Activated CD8-positive, alpha-beta T cell treated with anti-CD3 and anti-CD28 coated beads for 36 hours (primary cell): ENCODE measurements at places on chromosomes 11 and 22.

- H3K4me1 ChIP-seq, result peaks cover 42% of the 10 kb centered on the region
- no peak for DNase-seq
- H3K27ac ChIP-seq, result no peak overlapping the region
- peaks cover 2% of the 10 kb centered on the region for H3K36me3 ChIP-seq
- peaks cover 56% of the 10 kb centered on the region for H3K27me3 ChIP-seq
Observed at GRCh38 chr11:34651551-34651950, 30.7 kb downstream of the EHF start.

- H3K27ac ChIP-seq, result peak overlapping the region; percentile 8
- peaks cover 58% of the 10 kb centered on the region for H3K36me3 ChIP-seq
- H3K27me3 ChIP-seq, result no peaks in the 10 kb centered on the region
Observed at GRCh38 chr11:126265811-126266210, 2.9 kb downstream of the SRPRA start.

GRCh38 chr22:26789951-26790350 lies 132.6 kb downstream of the MIAT start:
- peaks cover 17% of the 10 kb centered on the region for H3K4me1 ChIP-seq
- no peak for DNase-seq
- no peak overlapping the region for H3K27ac ChIP-seq
- peaks cover 29% of the 10 kb centered on the region for H3K36me3 ChIP-seq
- H3K4me3 ChIP-seq, result no peak overlapping the region

- DNase-seq, result peak; percentile 31
- H3K27ac ChIP-seq, result peak overlapping the region; percentile 43
- no peaks in the 10 kb centered on the region for H3K36me3 ChIP-seq
- peak overlapping the region; percentile 3 for H3K4me3 ChIP-seq
- no peaks in the 10 kb centered on the region for H3K27me3 ChIP-seq
- peaks cover 75% of the 10 kb centered on the region for H3K4me1 ChIP-seq
Observed at GRCh38 chr11:34235189-34235588, 122.6 kb downstream of the ABTB2 start.

DNA sequence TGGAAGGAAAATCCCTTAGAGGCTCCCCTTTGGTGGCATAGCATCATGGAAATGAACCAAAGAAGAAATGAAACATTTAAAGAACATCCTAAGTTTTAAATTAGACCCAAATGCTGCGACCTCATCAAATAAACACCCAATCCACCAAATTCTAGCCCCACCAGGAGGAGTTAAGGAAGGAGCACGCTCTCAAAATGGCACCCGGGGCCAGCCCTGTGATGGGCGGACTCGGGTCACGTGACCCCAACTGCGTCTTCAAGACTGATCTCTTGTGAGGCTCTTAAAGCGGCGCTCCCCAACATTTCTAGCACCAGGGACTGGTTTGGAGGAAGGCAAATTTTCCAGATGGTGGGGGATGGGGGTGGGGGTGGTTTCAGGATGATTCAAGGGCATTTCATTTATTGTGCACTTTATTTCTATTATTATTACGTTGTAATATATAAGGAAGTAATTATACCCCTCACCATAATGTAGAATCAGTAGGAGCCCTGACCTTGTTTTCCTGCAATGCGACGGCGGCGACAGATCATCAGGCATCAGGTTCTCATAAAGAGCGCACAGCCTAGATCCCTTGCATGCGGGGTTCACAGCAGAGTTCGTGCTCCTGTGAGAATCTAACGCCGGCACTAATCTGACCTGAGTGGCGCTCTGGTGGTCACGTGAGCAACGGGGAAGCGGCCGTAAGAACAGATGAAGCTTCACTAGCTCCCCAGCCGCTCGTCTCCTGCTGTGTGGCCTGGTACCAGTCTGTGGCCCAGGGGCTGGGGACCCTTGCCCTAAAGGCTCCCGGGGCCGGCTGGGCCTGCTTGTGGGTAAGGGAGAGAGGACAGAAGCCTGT lies 90.6 kb upstream of the SLC22A12 start:
- no peaks in the 10 kb centered on the region for H3K36me3 ChIP-seq
- H3K4me3 ChIP-seq, result no peak overlapping the region
- no peak overlapping the region for H3K27ac ChIP-seq
- DNase-seq, result no peak

DNA sequence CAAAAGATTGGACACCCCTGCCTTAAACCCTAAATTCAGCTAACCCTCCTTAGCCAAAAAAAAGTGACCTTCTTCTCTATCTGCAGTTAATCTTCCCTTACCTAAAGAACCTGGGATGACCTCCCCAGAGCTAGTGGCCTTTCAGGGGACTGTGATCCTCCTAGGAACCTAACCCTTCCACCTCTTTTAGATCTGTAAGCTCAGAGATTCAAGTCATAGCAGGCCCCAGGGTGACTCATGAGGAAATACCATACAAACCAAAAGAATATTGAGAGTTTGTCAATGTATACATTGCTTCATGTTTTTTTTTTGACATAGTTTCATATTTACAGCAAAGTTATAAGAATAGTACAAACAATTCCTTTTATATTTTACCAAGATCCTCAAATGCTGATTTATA lies 38.3 kb upstream of the CXCR5 start:
- peak overlapping the region; percentile 15 for H3K27ac ChIP-seq
- H3K27me3 ChIP-seq, result no peaks in the 10 kb centered on the region
- H3K36me3 ChIP-seq, result no peaks in the 10 kb centered on the region
- no peak overlapping the region for H3K4me3 ChIP-seq
- DNase-seq, result peak; percentile 52

GRCh38 chr22:47278655-47279054 lies 516.2 kb downstream of the TBC1D22A start:
- peaks cover 3% of the 10 kb centered on the region for H3K27me3 ChIP-seq
- H3K36me3 ChIP-seq, result no peaks in the 10 kb centered on the region
- H3K4me1 ChIP-seq, result no peaks in the 10 kb centered on the region

DNA sequence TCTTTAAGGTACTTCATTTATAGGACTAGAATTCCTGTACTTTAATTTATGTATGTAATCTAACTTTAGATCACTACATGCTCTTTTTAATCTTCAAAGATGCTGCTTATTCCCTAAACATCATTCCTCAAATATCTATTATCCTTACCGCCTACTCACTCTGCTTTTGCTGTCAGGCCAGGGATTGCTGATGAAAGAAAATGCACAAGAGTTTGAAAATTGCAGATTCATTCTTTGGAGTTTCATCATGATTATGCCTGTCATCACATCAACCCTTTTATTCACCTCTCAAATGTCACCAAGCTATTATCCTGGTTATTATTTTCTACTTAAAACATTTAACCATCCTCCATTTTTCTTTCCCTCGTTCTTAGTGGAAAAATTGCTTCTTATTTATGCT lies 802.7 kb downstream of the METTL15 start:
- no peaks in the 10 kb centered on the region for H3K36me3 ChIP-seq
- H3K27me3 ChIP-seq, result no peaks in the 10 kb centered on the region
- DNase-seq, result no peak
- no peaks in the 10 kb centered on the region for H3K4me1 ChIP-seq

DNA sequence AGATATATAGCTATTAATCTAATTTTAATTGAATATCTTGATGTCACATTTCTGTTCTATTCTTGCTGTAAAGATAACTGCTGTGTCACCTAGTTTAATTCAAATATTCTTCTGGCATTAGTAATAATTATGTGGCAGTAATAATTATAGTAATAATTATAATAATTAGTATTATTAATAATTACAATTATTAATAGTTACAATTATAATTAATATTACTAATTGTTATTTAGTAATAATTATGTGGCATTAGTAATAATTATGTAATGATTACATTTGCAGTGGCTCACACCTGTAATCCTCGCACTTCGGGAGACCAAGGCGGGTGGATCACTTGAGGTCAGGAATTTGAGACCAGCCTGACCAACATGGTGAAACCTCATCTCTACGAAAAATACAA lies 1.6 kb upstream of the TRIM5 start:
- no peaks in the 10 kb centered on the region for H3K27me3 ChIP-seq
- H3K27ac ChIP-seq, result no peak overlapping the region
- H3K36me3 ChIP-seq, result peaks cover 25% of the 10 kb centered on the region
- no peak for DNase-seq
- H3K4me1 ChIP-seq, result peaks cover 38% of the 10 kb centered on the region
- no peak overlapping the region for H3K4me3 ChIP-seq

DNA sequence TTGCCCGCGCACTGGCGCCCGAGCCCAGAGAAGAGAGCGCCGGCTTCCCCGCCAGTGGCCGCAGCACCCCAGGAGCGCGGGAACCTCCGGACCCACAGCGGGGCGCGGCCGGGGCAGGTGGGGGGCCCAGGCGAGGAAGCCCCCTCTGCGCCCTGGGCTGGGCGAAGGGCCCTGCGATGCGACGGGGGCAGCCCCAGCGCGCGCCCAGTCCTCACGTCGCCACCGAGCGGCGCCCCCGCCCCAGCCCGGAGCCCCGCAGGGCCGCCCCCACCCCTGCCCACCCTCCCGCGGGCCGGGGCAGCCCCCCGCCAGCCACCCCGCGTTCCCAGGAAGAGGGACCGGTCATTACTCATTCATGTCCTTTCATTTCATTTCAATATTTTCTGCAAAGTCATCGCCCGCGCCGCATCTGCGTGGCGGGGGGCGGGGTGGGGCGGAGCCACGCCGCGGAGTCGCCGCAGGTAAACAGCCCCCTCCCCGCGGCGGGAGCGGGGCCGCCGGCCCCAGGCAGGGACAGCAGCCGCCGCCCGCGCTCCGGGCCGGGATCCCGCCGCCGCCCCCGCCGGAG lies 673 bp upstream of the PANX2 start:
- peaks cover 36% of the 10 kb centered on the region for H3K27me3 ChIP-seq
- H3K4me1 ChIP-seq, result peaks cover 5% of the 10 kb centered on the region
- H3K36me3 ChIP-seq, result no peaks in the 10 kb centered on the region
- peak overlapping the region; percentile 58 for H3K4me3 ChIP-seq
- no peak overlapping the region for H3K27ac ChIP-seq

DNA sequence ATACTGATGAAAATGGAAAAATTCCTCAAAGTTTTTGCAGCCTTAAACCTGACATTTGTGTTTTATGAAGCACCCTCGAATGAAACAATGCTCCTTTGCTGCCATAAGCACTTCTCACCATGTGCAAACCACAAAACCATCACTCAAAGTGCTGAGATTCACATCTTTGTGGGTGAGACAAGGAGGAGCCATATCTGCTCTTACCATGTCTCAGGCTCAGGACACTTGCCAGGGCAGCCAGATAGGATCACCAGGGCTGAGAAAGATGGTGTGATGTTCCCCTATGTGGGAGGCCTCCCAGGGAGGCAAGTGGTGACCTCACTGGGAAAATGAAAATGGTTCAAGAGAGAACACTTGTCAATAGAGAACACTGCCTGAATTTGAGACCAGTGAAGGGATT lies 120.4 kb downstream of the CCDC34 start:
- H3K27me3 ChIP-seq, result peaks cover 5% of the 10 kb centered on the region
- H3K4me1 ChIP-seq, result no peaks in the 10 kb centered on the region
- H3K36me3 ChIP-seq, result no peaks in the 10 kb centered on the region
- DNase-seq, result no peak

- peaks cover 59% of the 10 kb centered on the region for H3K4me1 ChIP-seq
- DNase-seq, result no peak
- H3K4me3 ChIP-seq, result no peak overlapping the region
Observed at GRCh38 chr11:96122601-96123074, 198.7 kb upstream of the MTMR2 start.

GRCh38 chr11:77884186-77884828 lies 63.4 kb downstream of the AAMDC start:
- DNase-seq, result no peak
- H3K27me3 ChIP-seq, result no peaks in the 10 kb centered on the region
- no peaks in the 10 kb centered on the region for H3K4me1 ChIP-seq
- H3K4me3 ChIP-seq, result no peak overlapping the region
- no peak overlapping the region for H3K27ac ChIP-seq

GRCh38 chr11:78929207-78929905 lies 354.7 kb upstream of the NARS2 start:
- no peak overlapping the region for H3K4me3 ChIP-seq
- no peaks in the 10 kb centered on the region for H3K36me3 ChIP-seq
- no peaks in the 10 kb centered on the region for H3K4me1 ChIP-seq
- H3K27ac ChIP-seq, result no peak overlapping the region

DNA sequence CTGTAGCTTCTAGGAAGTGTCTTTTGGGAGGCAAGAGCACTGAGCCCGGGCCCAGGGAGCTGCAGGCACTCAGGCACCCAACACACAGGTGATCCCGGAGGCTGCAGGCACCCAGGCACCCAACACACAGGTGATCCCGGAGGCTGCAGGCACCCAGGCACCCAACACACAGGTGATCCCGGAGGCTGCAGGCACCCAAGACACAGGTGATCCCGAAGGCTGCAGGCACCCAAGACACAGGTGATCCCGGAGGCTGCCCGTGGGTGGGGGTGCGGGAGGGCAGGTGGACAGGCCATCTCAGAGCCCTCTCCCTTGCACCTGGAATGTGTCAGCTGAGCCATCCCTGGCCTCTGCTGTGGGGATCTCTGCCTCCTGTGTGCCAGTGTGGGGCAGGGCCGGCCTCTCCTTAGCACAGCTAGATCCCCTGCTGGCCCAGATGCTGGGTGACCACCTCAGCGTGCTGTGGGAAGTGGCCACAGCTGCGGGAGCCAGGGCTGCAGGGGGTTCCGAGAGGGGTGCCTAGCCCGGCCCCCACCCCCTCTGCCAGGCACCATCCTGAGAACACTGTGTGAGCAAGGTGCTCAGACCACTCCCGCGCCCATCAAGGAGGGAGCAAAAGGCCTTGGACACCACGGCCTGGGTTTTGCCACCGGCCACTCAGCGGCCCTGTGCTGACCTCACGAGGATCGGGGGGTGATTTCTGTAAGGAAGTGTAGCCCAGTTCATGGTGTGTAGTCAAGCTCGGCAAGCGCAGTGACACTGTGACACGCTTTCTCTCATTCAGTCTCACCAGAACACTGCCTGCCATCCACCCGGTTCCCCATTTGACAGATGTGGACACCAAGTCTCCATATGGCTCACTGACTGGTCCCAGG lies 14.2 kb downstream of the MRGPRG start:
- DNase-seq, result no peak
- H3K27me3 ChIP-seq, result peaks cover 10% of the 10 kb centered on the region
- H3K4me1 ChIP-seq, result peaks cover 4% of the 10 kb centered on the region
- no peak overlapping the region for H3K27ac ChIP-seq

- no peaks in the 10 kb centered on the region for H3K36me3 ChIP-seq
- H3K27me3 ChIP-seq, result peaks cover 34% of the 10 kb centered on the region
- peaks cover 6% of the 10 kb centered on the region for H3K4me1 ChIP-seq
- H3K4me3 ChIP-seq, result no peak overlapping the region
- DNase-seq, result no peak
Observed at GRCh38 chr22:30804626-30805025, 110.0 kb downstream of the OSBP2 start.

DNA sequence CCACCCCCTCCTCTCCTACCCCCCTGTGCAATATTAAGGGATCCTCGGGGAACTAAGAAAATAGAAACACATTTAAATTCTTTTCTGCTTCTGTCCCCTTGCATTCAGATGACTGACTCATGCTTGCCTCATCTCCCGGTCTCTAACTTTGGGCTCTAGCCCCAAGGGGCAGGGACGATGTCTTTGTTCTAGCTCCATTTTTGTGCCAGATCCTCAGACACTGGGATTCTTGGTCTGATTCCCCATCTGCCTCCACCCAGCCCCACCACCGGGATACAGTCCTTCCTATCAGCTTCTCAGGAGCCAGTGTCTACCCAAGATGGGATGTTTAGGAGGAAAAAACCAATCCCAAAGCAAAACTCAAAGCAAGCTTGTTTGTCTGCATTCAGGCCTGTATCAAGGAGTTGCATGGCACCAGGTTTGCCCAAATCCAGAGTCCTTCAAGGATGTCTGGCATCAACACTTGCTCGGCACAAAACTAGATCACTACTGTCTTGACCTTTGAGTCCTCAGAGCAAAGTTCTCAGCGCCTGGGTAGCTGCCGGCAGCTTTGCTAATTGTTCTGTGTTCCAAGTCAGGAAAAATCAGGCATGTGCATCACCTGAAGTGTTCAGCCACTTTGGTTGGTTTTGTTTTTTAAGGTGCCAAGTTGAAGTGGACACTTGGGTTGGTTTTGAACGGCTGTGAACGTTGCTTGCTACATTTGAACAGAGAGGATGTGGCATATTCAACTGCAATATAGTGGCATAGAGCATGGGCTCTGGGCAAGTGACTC lies 212.8 kb downstream of the DSCAML1 start:
- peaks cover 3% of the 10 kb centered on the region for H3K27me3 ChIP-seq
- H3K4me1 ChIP-seq, result no peaks in the 10 kb centered on the region
- DNase-seq, result no peak
- no peak overlapping the region for H3K4me3 ChIP-seq
- H3K27ac ChIP-seq, result no peak overlapping the region
